ENCODE measurements at places on chromosomes 1 and 21. TPM values are rescaled to one million over a fixed set of nuclear protein-coding genes. Genes with fewer than 3 reads are reported as not detected.

Gene PRDM16
- not detected for total RNA-seq

- DNase-seq: no peak
Observed at GRCh38 chr1:173205146-173206051, 1.7 kb downstream of the TNFSF4 start.

GRCh38 chr1:32990887-32991286 lies 26.3 kb upstream of the RNF19B start:
- no peak for DNase-seq

Gene CCDC28B
- 28.2 TPM for total RNA-seq

- DNase-seq: no peak
Observed at GRCh38 chr21:45511007-45511406, 31.2 kb downstream of the SLC19A1 start.

- no peak for DNase-seq
Observed at GRCh38 chr1:9753121-9753531, 70.6 kb downstream of the CLSTN1 start.
